ENCODE measurements at places on chromosomes 16 and 17.

DNA sequence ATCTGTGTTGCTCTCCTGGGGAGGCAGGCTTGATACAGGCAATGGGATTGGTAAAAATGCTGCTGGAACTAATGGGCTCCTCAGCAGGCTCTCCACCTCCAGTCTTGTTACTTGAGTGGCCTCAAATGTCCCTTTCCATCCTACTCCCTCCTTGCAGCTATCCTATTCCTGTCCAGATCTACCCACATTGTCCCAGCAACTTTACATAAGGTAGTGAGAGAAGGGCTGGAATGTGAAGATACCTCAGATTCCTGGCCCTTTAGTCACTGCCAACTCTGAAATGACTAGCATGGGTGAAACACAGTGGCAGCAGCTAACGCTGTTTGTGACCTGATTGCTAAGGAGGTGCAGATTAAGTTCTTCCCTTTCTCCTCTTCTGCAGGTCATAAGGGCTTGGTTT is 210.1 kb upstream of the HS3ST4 start:
- ATAC-seq = no peak

GRCh38 chr16:85465328-85466303 is 147.5 kb upstream of the GSE1 start:
- ATAC-seq = no peak

GRCh38 chr16:54173490-54173889 is 113.1 kb downstream of the IRX3 start:
- no peak for ATAC-seq

DNA sequence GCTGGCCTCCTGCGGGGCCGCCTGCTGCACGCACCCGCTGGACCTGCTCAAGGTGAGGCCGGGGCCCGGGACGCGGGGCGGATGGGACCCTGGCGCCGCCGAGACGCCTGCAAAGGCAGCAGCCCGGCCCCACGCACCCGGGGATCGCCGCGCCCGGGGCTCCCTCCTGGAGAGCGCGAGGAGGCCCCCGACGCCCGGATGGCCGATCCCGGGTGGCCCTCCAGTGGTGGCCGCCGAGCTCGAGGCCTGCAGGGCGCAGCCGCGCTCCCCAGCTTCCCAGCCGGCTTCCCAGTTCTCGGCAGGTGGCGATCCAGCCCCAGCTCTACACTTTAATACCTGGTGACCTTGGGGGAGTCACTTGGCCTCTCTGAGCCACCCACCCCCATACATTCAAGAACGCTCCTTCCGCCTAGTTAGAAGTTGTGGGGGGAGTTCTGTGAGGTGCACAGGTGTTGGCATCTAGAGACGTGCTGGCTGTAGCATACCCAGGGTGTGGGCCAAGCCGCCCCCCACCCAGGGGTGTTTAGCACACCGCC is 452 bp downstream of the SLC25A10 start:
- ATAC-seq = peak; percentile 26

DNA sequence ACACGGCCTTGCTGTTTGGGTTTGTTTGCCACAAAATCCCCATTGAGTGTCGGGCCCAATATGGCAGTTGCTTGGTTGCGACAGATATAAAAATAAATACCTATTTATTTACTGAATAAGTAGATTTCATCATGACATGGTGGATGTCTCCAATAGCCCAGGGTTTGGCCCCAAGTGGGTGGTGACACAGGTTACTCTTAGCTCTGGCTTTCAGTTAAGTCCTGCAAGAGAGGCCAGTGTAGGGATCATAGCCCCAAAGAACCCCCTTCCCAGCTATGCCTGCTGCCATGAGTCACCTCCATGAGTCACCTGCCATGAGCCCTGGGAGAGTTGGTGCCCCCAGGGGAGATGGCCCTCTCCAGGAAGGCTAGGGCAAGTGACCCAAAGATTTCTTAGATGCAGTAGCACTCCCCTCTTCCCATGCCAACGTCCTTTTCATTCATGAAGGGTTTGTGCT is 78.7 kb upstream of the LGALS9 start:
- ATAC-seq = peak; percentile 47

DNA sequence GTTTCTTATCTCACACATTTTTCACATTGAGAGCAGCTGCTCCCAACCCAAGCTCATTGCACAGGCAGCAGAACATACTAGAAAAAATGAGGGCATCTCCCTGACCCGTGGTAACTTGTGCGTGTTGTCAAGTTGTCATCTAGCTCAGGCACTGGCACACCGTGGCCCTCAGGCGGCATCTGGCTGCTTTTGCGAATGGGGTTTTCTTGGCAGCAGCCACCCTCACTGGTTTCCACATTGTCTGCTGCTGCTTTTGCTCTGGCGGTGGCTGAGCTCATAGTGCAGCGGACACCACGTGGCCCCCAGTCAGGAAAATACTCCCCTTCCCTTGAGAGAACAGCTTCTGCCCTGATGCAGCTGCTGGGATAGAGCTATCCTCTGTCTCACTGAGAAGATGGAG is 9.4 kb upstream of the TEDC2 start:
- ATAC-seq = no peak

DNA sequence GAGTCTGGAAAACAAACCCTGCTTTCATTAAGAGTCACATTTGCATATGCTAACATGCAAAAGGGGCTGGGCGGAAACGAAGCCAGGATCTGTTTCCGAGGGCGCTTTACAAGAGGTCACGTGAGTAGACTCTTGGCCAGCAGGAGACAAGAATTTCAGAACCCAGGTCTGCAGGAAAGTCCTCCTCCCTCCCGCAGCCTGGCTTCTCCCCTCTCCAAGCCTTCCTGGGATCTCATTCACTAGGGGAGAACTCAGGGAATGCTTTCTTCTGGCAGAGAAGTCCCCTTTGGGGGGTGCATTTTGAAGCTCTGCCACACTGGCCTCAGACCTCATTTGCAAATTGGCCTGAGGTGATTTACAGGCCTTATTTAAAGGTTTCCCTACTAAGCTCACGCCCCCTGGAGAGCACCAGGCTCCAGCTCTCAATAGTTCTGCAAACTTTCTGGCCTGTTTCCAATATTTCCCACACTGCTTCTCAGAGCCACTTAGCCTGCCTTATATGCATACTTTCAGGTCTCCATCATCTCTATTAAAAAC is 57.2 kb upstream of the CACNG5 start:
- ATAC-seq = no peak

- ATAC-seq = peak; percentile 60
Measured at GRCh38 chr17:3845291-3845620, 790 bp downstream of the NCBP3 start.

- no peak for ATAC-seq
Measured at GRCh38 chr16:70788668-70789594, 12.0 kb downstream of the VAC14 start.

DNA sequence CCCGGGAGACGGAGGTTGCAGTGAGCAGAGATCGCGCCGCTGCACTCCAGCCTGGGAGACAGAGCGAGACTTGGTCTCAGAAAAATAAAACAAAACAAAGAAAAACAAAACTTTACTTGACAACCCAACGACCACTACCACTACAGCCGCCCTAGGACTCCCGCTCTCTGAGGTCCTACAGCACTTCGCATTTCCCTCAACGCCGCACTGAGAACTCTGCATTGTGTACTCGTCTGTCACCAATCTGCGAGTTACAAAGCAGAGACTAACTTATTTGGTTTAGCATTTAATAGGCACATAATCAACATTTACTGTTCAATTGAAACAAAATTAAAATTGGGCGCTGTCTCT is 479 bp upstream of the ZNF207 start:
- ATAC-seq = no peak

- no peak for ATAC-seq
Measured at GRCh38 chr16:82197540-82198240, 27.7 kb upstream of the MPHOSPH6 start.

GRCh38 chr16:51996516-51996915 is 550.4 kb downstream of the TOX3 start:
- no peak for ATAC-seq

Data from activated T-helper 17 cell treated with anti-CD3 and anti-CD28 coated beads, Interleukin-2, amount 50 U/mL, for 72 hours (primary cell).